ENCODE measurements at places on chromosomes 12 and 14. TPM values are rescaled to one million over a fixed set of nuclear protein-coding genes. Genes with fewer than 3 reads are reported as not detected.

FLVCR2 gene
- 29.9 TPM for polyA plus RNA-seq

CRIP1 gene
- 80.3 TPM for polyA plus RNA-seq

ABCD2 gene
- 1.1 TPM for polyA plus RNA-seq

DDX51 gene
- polyA plus RNA-seq: 64.4 TPM

SGPP1 gene
- polyA plus RNA-seq: 9.3 TPM

TMPRSS12 gene
- not detected for polyA plus RNA-seq

MIP gene
- 0.08 TPM for polyA plus RNA-seq

NRXN3 gene
- polyA plus RNA-seq: 4.2 TPM

NINJ2 gene
- polyA plus RNA-seq: 2.0 TPM

CNTN1 gene
- polyA plus RNA-seq: 13.4 TPM

P2RX7 gene
- 10.5 TPM for polyA plus RNA-seq

GRCh38 chr14:72741826-72742117 is 152.1 kb downstream of the DPF3 start:
- no peak for DNase-seq
- no peak overlapping the region for H3K27ac ChIP-seq
- H3K4me3 ChIP-seq: no peak overlapping the region
- H3K36me3 ChIP-seq: no peaks in the 10 kb centered on the region
- peaks cover 7% of the 10 kb centered on the region for H3K4me1 ChIP-seq

- H3K4me1 ChIP-seq: no peaks in the 10 kb centered on the region
- H3K27ac ChIP-seq: no peak overlapping the region
- no peak for DNase-seq
Measured at GRCh38 chr14:63918411-63918810, 65.6 kb downstream of the SYNE2 start.

DNA sequence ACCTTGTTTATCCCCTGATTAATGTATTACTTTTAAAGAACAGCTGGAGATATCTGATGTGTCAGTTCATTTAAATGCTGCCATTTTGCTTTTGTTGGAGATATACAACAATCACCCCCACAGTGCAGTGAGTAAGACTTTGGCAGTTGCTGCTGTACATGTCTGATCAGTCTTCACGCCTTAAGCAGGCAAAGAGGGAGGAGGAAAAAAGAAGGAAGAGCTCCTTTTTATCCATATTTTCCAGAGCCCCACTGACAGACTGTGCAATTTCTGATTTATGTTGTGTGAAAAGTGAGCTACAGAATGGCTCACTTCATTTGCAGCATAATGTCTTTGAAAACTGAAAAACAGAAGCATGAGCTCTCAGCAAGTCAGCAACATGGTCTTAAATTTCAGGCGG is 319.7 kb upstream of the LRIG3 start:
- DNase-seq: no peak
- H3K27me3 ChIP-seq: no peaks in the 10 kb centered on the region
- H3K4me3 ChIP-seq: no peak overlapping the region
- no peak overlapping the region for H3K27ac ChIP-seq

DNA sequence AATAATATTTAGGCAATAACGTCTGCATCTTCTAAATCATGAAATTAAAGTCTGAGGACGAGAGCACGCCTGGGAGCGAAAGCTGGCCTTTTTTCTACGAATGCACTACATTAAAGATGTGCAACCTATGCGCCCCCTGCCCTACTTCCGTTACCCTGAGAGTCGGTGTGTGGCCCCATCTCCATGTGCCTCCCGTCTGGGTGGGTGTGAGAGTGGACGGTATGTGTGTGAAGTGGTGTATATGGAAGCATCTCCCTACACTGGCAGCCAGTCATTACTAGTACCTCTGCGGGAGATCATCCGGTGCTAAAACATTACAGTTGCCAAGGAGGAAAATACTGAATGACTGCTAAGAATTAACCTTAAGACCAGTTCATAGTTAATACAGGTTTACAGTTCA is 19.3 kb downstream of the CKB start:
- no peaks in the 10 kb centered on the region for H3K27me3 ChIP-seq
- peaks cover 5% of the 10 kb centered on the region for H3K4me1 ChIP-seq
- peaks cover 4% of the 10 kb centered on the region for H3K36me3 ChIP-seq
- no peak overlapping the region for H3K27ac ChIP-seq
- DNase-seq: peak; percentile 9

- no peaks in the 10 kb centered on the region for H3K27me3 ChIP-seq
- no peaks in the 10 kb centered on the region for H3K36me3 ChIP-seq
- H3K4me1 ChIP-seq: no peaks in the 10 kb centered on the region
- no peak overlapping the region for H3K4me3 ChIP-seq
Measured at GRCh38 chr14:66539034-66539433, 31.1 kb downstream of the GPHN start.

- DNase-seq: no peak
- no peaks in the 10 kb centered on the region for H3K36me3 ChIP-seq
- H3K4me1 ChIP-seq: no peaks in the 10 kb centered on the region
- no peaks in the 10 kb centered on the region for H3K27me3 ChIP-seq
- no peak overlapping the region for H3K27ac ChIP-seq
- H3K4me3 ChIP-seq: no peak overlapping the region
Measured at GRCh38 chr12:13250416-13250815, 53.9 kb downstream of the EMP1 start.

GRCh38 chr12:123888989-123889388 is 83.6 kb downstream of the CCDC92 start:
- H3K4me3 ChIP-seq: no peak overlapping the region
- peaks cover 6% of the 10 kb centered on the region for H3K27me3 ChIP-seq
- DNase-seq: no peak
- H3K27ac ChIP-seq: no peak overlapping the region
- no peaks in the 10 kb centered on the region for H3K36me3 ChIP-seq

DNA sequence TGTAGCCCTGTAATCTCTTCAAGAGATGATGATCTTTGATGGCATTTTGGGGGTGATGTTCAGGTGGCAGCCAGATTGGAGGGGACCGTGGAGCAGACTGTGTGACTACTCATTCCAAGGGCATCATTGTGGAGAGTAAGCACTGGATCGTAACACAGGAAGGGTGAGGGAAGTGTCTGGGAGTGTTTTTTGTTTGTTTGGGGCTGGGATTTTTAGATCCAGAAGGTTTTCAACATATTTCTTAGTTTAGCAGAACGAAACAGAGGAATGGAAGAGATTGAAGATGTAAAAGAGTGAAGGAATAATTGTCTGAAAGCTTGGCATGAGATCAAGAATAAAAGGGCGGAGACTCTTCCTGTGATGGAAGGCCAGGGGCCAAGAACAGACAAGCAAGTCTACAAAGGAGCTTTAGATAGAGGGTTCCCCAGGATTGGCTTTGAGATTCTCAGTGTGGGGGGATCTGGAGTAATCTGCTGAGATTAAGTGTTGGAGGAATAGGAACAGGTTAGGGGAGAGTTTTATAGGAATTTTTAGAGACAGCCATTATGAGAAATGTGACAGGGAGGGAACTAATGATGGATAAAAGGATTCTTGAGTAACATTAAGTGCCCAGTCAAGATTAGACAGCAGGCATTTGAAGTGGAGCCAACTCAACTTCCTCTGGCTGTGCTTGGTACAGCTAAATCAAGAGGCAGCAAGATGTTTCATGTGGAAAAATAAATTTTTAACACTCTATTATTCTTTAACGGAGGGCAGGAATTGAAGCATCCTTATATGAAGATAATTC is 79.7 kb upstream of the REP15 start:
- peaks cover 18% of the 10 kb centered on the region for H3K4me1 ChIP-seq
- H3K4me3 ChIP-seq: no peak overlapping the region
- no peak overlapping the region for H3K27ac ChIP-seq
- H3K27me3 ChIP-seq: no peaks in the 10 kb centered on the region

- no peaks in the 10 kb centered on the region for H3K27me3 ChIP-seq
- peak; percentile 43 for DNase-seq
- H3K4me1 ChIP-seq: peaks cover 12% of the 10 kb centered on the region
- H3K36me3 ChIP-seq: no peaks in the 10 kb centered on the region
- H3K4me3 ChIP-seq: no peak overlapping the region
Measured at GRCh38 chr12:110836291-110836690, 10.5 kb upstream of the CCDC63 start.

DNA sequence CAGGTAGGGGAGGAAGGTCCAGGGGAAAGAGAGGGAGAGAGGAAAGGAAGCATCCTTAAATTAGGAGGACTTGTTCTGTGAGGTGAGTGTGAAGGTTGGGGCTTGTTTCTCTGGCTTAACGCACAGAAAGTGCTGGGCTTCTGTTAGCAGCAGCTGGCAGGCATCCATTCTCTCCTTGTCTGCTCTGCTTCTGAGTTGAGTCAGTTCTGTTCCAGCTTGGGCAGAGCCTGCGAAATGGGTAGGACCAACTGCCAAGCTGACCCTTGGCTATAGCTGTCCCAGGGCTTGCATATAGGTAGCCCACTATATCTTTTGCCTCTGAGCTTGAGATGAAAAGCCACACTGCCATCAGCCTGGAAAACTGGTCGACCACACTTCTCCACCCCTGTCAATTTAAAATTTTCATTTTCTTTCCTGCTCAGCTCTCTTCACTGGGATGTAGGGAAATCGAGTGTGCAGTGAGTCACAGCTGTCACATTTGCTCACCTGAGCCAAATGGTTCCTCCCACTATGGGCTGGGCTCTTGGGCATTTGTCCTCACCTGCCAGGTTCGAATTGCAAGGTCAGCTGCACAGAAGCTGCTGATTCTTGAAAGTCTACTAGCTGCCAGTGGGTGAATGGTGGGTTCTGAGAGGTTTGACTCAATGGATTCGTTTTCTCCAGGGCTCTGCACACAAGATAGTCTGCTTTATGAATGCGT is 256.4 kb upstream of the PWP1 start:
- no peaks in the 10 kb centered on the region for H3K4me1 ChIP-seq
- H3K27ac ChIP-seq: no peak overlapping the region
- H3K36me3 ChIP-seq: no peaks in the 10 kb centered on the region
- no peak overlapping the region for H3K4me3 ChIP-seq

- DNase-seq: no peak
- peaks cover 15% of the 10 kb centered on the region for H3K4me1 ChIP-seq
- no peaks in the 10 kb centered on the region for H3K27me3 ChIP-seq
- H3K27ac ChIP-seq: no peak overlapping the region
- peaks cover 47% of the 10 kb centered on the region for H3K36me3 ChIP-seq
- no peak overlapping the region for H3K4me3 ChIP-seq
Measured at GRCh38 chr12:12481631-12482030, 81.0 kb downstream of the DUSP16 start.

- peaks cover 6% of the 10 kb centered on the region for H3K27me3 ChIP-seq
- H3K4me1 ChIP-seq: peaks cover 5% of the 10 kb centered on the region
- H3K36me3 ChIP-seq: no peaks in the 10 kb centered on the region
- no peak for DNase-seq
- H3K4me3 ChIP-seq: no peak overlapping the region
Measured at GRCh38 chr14:77495334-77495733, 3.3 kb downstream of the ISM2 start.

DNA sequence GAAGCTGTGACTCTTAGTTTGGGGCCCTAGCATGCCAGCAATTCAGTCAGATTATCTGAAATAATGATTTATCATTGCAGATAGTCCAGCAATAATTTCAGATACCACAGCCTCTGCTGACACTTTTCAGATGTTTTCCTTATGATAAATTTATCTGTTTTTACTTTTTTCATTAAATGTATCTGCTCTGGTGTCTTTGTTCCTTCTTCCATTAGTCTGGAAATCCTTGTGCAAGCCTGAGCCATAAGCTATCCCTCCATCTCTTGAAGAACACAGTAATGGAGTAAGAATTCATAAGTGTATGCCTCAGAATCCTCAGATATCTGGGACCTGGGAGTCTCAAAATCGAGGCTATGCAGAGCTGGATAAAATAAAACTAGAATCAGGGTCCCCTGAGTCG is 146.4 kb upstream of the KRR1 start:
- DNase-seq: no peak
- H3K36me3 ChIP-seq: no peaks in the 10 kb centered on the region
- peaks cover 31% of the 10 kb centered on the region for H3K4me1 ChIP-seq
- no peak overlapping the region for H3K4me3 ChIP-seq

GRCh38 chr12:5777451-5777850 is 167.6 kb downstream of the ANO2 start:
- no peaks in the 10 kb centered on the region for H3K36me3 ChIP-seq
- no peak for DNase-seq
- no peak overlapping the region for H3K27ac ChIP-seq
- no peaks in the 10 kb centered on the region for H3K4me1 ChIP-seq

DNA sequence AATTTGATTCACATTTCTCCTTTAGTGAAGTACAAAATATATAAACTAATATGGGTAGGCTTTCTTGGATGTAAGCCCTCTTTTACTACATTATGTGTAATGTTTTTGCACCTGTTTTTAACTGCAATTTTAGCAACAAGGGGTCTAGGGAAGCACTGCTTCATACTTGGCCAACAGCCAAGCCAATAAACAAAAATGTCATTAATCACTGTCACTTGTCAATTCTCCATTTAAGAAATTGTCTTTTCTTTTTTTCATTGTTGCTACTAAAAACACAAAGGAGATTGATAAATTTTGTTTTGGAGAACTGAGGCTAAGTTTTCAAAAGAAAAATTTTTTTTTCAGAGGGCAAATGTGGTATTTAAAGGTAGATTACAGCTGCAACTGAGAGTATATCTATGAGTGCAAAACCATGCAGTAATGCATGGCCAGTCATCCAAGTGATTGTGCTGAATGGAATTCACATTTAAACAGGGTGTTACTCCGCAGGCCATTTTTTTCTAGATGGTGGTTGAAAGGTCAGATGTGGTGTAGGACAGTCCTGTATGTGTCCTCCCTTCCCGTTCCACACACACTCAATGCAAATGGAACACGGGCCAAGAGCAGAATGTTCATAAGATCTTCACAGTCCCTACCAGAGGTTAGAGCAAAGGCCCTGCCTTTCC is 503.0 kb upstream of the LMO3 start:
- no peak overlapping the region for H3K27ac ChIP-seq
- H3K4me3 ChIP-seq: no peak overlapping the region
- no peak for DNase-seq
- no peaks in the 10 kb centered on the region for H3K36me3 ChIP-seq

- no peak for DNase-seq
- peaks cover 2% of the 10 kb centered on the region for H3K4me1 ChIP-seq
- H3K27ac ChIP-seq: no peak overlapping the region
- no peak overlapping the region for H3K4me3 ChIP-seq
Measured at GRCh38 chr12:57456145-57456700, 1.1 kb downstream of the INHBE start.

Measured in adrenal gland (tissue), 19 donors.